ENCODE measurements at places on chromosomes 1 and 21. TPM values are rescaled to one million over a fixed set of nuclear protein-coding genes. Genes with fewer than 3 reads are reported as not detected.
A peak's percentile ranks its signal among the peaks of the same experiment; 100 is the strongest.

Gene S100A7A
- total RNA-seq, result not detected

Gene ATP6V1G3
- total RNA-seq, result not detected

Gene KCNK2
- 0.60 TPM for total RNA-seq

Gene CD5L
- not detected for total RNA-seq

Gene SLAMF6
- not detected for total RNA-seq

Gene GBP7
- total RNA-seq, result not detected

Gene SMCP
- not detected for total RNA-seq

Gene TCHH
- total RNA-seq, result not detected

Gene MMP23B
- 5.3 TPM for total RNA-seq

Gene CACNA1S
- 0.05 TPM for total RNA-seq

Gene ADCY10
- 0.55 TPM for total RNA-seq

Gene ATAD3C
- total RNA-seq, result 1.9 TPM

- DNase-seq, result no peak
Measured at GRCh38 chr1:2290171-2290578, 62.1 kb downstream of the SKI start.

DNA sequence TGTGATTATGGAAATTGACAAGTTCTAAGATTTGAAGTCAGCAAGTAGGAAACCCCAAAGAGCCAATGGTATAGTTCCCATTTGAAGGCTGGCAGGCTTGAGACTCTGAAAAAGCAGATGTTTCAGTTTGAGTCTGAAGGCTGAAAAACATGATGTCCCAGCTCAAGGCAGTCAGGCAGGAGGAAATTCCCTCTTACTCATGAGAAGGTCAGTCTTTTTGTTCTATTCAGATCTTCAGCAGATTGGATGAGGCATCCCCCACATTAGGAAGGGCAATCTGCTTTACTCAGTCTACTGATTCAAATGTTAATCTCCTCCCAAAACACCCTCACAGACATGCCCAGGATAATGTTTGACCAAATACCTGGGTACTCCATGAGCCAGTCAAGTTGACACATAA is 372.5 kb upstream of the ST6GALNAC5 start:
- DNase-seq, result no peak

- no peak for DNase-seq
Measured at GRCh38 chr1:55005351-55006140, 6.8 kb downstream of the BSND start.

GRCh38 chr1:100736324-100736723 is 16.8 kb downstream of the VCAM1 start:
- DNase-seq, result no peak

DNA sequence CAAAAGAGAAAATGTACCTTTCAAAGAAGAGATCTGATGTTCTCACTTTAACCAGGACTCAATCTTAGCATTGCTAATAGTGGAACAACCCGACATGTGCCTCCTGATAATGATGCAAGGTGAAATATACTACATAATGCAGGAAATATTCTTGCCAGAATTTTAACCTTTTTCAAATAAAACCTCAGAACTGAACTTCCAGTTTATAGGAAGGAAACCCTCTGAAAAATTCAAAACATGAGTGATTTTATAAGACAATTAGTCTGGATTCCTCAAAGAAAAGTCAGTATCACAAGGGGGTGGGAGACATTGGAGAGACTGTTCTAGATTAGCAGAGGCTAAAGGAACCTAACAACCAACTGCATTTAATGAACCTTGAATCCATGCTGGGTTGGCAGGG is 18.1 kb downstream of the AHCYL1 start:
- DNase-seq, result no peak

GRCh38 chr21:42467140-42467983 is 28.7 kb downstream of the RSPH1 start:
- DNase-seq, result no peak

- DNase-seq, result no peak
Measured at GRCh38 chr1:206524739-206525364, 17.5 kb downstream of the RASSF5 start.

DNA sequence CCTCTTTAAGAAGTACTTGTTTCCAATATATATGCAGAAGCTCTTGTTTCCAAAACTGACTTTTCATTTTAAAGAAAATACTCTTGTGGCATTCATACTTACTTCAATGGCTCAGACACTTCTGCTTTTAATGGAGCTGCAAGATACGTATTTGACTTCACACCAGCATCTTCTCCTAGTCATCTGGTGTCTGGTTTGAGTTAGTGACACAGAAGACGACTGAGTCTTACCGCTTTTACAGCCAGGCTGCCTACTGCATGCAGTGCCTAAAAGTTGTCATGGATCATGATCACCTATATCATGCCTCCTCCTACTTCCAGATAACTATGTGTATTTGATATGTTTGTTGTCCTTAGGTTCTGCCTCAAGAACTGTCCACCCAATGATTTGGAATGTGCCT is 185.9 kb downstream of the TPR start:
- no peak for DNase-seq

GRCh38 chr1:67749263-67749843 is 64.4 kb downstream of the GADD45A start:
- no peak for DNase-seq

DNA sequence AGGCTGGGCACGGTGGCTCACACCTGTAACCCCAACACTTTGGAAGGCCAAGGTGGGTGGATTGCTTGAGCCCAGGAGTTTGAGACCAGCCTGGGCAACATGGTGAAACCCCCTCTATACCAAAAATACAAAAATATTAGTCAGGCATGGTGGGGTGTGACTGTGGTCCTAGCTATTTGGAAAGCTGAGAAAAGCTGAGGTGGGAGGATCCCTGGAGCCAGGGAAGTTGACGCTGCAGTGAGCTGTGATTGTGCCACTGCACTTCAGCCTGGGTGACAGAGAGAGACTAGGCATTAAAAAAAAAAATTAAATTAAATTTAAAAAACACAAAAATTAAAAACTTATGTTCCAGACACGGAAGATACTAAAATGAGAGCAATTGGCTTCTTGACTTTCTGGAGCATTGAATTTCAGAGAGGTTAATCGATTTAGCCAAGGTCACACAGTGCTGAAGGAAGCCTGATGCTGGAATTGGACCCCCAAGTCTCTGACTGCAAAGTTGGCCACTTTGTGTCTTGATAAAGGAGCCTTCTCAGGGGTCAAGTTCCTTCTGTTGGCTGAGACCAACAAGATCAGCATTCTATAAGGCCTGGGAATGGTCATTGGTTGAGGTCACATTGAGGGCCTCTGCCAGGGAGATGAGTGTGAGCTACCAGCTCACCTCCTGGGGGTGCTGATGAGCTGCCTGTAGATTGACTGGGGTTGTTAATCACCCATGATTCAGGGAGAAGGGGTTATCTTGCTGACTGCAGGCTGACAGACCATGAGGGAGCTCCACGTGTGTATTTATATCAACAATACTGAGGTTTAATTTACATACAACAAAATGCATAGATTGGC is 54.3 kb downstream of the RPS6KA1 start:
- no peak for DNase-seq

DNA sequence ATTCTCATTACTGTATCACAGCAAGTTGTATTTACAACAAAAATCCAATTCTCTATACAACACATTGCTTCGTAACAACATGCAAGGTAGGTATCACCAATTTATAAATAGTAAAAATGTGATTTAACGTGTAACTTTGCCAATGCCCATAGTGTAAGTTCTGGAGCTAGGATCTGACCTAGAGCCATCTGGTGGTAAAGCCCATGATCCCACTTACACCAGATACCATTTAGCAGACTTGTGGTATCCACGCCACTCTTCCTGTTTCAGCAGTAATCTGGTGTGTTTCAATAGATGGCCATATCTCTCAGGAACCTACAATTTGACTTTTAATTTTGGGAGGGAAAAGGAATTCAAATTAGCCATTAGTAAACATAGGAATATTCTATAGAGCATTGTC is 10.2 kb downstream of the SETSIP start:
- DNase-seq, result no peak

DNA sequence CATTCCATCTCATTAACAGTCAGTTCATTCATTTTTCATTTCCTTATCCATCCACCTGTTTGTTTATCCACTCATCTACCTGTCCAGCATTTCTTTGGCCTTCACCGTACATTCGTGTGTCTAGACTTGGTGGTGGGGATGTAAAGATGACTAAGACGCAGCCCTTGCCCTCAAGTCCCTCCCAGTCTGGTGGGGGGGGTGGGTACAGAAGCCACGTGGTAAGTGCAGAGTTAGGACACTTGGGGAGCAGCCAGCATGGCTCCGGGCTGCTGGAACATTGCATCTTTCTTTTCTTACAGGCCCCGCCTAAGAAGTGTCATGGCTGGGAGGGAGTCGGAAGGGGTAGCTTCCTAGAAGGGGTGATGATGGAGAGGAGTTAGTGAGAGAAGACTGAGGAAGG is 17.2 kb downstream of the KIF26B start:
- DNase-seq, result no peak

- peak; percentile 83 for DNase-seq
Measured at GRCh38 chr1:85307987-85308832, 31.8 kb upstream of the BCL10 start.

DNA sequence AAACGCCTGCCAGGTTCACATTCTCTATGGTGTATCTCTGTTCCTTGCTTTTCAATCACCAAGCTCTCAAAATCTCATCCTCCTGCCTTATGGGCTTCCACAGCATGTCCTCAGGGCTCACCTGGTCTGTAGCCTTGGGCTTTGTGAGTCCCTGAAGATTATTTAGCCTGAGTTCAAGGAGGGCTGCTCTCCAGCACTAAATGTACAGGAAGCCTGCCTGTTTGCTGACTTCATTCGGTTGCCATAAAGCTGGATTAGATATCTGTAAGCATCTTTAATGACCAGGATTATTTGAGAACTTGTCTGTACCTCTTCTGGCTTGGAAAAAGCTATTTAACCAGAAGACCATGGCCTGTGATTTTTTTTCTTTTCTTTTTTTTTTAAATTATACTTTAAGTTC is 6.9 kb upstream of the REG4 start:
- DNase-seq, result no peak

GRCh38 chr21:41596241-41596925 is 88.4 kb upstream of the TMPRSS2 start:
- no peak for DNase-seq

DNA sequence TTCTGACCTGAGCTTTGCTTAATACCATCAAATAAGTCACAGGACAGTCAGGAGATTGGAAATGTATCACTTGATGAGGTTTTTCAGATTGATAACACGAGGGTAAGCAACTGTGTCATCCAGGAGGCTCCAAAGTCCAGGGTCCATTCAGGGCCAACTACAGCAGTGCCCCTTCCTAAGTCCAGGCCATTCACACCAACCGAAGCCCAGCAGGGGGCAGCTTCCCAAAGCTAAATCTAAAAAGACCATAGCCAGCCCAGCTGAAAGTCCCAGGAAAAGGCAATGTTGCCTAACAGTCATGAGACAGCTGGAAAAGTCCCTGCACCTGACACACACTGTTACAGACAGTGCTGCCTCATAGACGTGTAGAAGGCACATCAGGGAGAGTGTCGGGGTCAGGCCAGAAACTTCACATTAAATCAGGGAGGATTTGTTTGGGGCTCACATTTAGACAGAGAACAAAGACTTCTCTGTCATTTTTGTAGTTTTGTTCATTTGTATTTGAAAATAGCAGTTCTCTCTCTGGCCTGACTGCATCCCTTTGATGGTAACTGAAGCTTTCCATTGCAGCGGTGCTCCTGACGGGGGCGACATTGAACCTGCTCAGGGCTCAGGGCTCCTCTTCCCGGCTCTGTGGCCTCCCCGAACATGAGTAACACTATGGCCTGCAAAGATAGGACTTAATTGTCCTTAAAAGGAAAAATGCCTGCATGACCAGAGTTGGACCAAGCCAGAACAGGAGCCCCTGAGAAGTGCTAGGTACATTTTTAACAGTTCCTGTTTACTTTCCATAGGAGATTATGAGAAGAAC is 200.4 kb downstream of the NRIP1 start:
- peak; percentile 44 for DNase-seq

Data from progenitor cell of endocrine pancreas (in vitro differentiated cells).